WTC11 (cell line): ENCODE measurements at places on chromosomes 12 and 14. TPM values are rescaled to one million over a fixed set of nuclear protein-coding genes. Genes with fewer than 3 reads are reported as not detected.

DNA sequence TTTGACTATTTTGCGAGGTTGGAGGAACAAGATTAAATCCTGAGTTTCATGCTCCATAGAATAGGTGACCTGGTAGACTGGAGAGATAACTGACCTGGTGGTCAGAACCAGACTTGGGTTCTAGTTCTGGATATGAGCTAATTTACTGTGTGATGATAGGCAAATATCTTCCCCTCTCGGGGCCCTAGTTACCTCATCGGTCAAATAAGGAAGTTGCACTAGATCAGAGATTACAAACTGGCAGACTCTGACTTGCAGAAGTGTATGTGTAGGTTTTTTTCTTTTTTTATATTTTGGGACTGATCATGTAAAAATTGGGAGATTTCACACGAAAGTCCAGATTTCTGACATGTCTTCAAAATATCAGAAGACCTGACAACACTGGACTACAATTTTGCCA, 37.0 kb downstream of the RPH3A start:
- no peak for DNase-seq

- no peak for DNase-seq
These were observed 48.8 kb downstream of the SYNE2 start for GRCh38 chr14:63901434-63902085.

DNA sequence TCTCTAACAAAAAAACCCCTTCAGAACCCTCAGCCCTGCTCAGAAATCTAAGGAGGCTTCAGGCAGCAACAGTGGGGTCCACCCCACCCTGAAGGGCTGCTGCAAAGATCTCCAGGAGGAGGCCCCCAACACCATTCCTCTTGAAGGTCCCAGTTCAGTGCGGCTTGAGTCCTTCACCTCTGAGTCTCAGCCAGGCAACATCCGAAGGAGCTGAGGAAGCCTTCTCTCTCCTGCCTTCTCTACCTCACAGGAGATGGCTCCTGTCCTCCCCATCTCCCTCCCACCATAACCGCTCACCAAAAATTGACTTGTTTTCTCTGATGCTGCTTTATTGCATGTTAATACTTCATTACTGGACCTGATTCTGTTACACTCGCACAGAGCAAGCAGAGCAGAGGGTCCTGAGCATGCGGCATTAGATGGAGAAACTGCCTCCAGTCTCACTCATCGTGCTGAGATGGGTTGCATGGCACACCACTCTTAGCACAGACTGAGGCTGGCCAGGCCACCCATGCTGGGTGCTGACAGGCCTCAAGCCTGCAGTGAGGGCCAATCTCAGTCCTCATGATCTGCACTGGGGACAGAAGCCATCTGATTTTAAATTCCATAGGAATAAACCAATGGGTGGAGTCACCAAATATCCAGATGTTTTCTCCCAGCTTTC, 224.8 kb downstream of the CACNA1C start:
- no peak for DNase-seq

GRCh38 chr14:80049055-80049454, 162.2 kb downstream of the DIO2 start:
- no peak for DNase-seq

- DNase-seq, result no peak
These were observed 11.5 kb upstream of the KANSL2 start for GRCh38 chr12:48693572-48693971.

- DNase-seq, result peak; percentile 85
These were observed 718 bp downstream of the CCDC92 start for GRCh38 chr12:123971770-123972456.

DNA sequence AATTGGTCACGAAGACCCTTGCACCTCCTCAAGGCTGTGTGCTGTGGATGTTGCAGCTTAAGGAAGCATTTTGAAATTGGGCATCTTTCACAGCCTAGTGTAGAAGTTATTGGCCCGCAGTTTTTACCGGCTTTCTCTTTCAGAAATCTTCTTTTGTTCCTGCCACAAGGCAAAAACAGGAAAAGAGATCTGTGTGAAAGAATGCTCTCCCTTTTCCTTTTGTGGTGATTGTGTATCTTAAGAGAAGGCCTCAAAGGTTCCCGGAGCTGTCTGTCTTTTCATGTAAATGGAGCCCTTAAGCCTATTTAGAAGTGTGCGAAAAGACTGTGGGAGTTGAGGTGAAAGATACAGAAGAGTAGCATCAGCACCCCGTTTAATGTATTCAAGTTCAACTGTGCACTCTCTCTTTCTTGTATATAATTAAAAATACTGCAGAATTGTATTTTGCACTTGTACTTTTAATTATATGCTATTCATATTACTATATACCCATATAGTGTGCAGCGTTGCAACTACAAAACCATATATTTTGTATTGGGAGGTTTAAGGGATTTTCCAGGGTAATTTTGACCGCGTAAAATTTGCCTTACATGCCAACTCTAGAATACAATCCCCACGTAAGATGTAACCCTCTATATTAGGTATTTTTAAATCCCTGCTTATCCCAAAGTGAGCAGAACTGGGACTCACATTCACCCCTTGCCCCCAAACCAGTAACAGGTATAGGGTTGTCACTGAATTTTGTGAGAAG, 441.7 kb downstream of the RAD51B start:
- DNase-seq, result no peak

GRCh38 chr12:77166696-77167095, 101.3 kb upstream of the E2F7 start:
- no peak for DNase-seq

DNA sequence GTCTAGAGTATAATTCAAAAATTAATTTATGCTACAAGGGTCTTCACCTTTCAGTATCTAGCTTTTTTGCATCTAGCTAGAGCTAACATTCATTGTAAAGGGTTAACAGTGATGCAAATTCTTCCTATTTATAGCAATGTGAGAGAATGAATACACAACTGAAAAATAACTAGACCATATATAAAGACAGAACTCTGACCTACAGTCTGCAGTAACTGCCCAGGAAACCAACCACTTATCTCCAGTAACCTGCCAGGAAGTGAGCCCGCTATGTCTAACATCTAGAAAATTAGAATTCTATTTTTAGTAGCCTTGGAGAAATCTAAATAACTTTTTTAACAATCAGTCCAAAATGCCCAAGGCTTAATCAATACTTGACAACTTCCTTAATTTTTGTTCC, 1021.9 kb downstream of the LRFN5 start:
- no peak for DNase-seq

DNA sequence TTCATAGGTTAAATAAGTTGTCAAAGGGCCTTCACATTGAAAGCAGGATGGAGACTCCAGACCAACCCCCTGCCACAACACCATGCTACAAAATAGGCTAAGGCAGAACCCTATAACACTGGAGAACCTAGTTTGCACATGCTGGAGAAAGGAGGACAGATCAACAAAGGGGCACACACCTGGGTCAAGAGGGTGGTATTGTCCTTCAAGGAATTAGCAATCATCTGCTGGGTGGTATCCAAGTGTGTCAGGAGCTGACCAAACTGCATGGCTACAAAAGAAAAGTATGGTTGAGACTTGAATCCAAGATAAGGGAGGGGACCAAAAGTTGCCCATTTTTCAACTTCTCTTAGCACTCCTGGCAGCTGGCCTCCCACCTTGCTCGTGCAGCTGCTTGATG, 9.2 kb downstream of the MBD6 start:
- DNase-seq, result no peak

GRCh38 chr12:53481939-53482586, 17.2 kb downstream of the MAP3K12 start:
- peak; percentile 19 for DNase-seq

DNA sequence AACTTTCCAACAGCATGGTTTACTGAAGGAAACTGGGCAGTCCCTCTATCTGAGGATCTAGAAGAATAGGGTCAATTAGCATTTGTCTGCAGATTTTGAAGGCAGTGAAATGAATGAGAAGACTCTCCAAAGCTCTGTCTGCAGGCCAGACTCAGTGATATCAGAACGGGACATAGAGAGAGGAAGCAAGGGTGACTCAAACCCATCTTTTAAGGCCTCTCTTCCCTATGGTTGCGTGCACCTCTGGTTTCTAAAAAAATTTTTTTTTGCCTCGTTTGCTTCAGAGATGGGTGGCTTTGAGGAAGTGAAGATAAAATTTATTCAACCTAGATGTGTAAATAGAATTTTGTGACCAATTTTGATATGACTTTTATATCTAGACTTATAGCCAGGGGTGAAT, 71.9 kb upstream of the HOXC13 start:
- no peak for DNase-seq

- DNase-seq, result no peak
These were observed 479.7 kb upstream of the MGAT4C start for GRCh38 chr12:86735851-86736250.

GRCh38 chr12:27472604-27473003, 26.1 kb downstream of the SMCO2 start:
- no peak for DNase-seq

- DNase-seq, result no peak
These were observed 219.5 kb downstream of the BCL11B start for GRCh38 chr14:99052467-99052866.

GRCh38 chr14:38593476-38593875, 337.6 kb upstream of the CLEC14A start:
- no peak for DNase-seq

- DNase-seq, result no peak
These were observed 170.4 kb upstream of the HIF1A start for GRCh38 chr14:61524936-61525292.

DNA sequence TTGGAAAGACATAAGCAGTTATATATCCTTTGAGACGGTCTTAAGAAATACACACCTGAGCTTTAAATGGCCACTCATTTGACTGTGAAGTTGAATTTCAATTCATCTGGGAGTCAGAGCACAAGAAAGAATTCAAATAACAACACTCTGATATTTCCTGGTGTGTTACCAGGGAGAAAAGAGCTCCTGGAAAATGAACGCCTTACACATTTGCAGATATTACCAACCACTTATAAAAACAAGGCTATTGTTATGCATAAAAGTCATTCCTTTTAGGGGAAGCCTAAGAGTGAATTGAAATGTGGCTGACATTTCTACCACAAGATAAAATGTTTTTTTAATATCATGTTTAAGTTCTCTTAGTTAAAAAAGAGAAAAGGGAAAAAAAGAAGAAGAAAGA, 229.2 kb upstream of the PLEKHG7 start:
- no peak for DNase-seq

GRCh38 chr14:103319422-103319821, 14.6 kb upstream of the EIF5 start:
- DNase-seq, result no peak

- no peak for DNase-seq
These were observed 32.0 kb downstream of the LRIG3 start for GRCh38 chr12:58888131-58888783.

DNA sequence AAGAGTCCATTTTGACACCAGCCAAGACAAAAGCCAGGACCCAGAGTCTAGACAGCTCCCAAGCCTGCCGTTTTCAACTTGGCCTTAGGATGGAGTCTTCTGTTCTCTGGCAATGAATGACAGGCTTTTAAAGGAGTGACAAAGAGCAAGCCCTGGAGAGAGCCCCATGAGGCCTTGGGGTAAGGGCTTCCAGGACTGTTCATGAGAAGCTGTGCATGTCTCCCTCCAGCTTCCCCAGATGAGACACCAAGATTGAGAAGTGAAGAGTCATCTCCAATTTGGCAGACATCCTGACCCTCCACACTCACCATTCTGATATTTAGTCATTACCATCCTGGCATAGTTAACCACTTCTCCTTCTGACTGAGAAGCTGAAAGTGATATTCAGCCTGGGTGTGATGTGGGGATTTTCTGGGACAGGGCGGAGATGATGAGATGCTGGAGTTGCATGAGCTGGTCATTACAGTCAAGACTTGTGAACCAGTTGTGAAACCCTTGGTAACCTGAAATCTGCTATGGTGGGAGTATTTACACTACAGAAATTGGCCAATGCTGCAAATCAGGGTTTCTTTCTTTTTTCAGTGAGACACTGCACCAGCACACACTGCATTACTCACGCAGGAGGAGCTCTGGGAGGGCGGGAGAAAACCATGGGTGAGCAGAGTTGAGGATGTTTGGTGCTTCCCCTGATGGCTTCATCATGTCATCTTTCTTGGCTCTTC, 77.8 kb downstream of the VCPKMT start:
- DNase-seq, result no peak

DNA sequence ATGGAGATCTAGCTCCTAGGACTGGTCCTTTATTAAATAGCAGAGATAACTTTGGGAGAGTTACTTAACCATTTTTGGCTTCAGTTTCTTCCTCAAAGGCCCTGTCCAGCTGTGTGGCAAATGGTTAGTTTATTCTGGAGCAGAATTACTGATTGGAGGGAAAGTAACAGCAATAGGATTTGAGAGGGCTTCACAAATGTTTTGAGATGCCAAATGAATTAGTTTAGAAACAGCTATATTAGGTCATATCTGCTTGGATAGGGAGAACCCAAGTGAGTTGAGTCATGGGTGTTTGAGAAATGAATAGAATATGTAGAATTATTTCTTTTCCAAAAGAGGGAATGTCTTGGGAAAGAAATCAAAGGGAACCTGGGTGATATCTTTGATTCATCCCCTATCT, 17.5 kb downstream of the RASSF3 start:
- no peak for DNase-seq

DNA sequence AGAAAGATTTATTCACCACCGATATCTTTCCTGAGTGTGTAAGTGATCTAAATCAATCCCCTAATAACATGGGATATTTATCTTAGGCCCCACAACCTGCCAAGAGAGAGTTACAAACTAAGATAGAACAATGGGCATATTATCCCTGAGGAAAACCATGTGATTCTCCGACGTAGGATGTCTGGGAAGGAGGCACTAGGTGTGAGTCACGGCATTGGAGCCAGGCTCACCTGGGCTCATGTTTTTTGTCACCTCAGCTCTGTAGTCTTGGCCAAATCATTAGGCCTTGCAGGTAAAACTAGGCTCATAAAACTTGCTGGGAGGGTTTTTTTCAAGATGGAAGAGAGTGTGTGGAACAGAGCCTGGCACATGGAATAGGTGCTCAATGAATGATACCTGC, 129.7 kb upstream of the PLEKHG7 start:
- no peak for DNase-seq

DNA sequence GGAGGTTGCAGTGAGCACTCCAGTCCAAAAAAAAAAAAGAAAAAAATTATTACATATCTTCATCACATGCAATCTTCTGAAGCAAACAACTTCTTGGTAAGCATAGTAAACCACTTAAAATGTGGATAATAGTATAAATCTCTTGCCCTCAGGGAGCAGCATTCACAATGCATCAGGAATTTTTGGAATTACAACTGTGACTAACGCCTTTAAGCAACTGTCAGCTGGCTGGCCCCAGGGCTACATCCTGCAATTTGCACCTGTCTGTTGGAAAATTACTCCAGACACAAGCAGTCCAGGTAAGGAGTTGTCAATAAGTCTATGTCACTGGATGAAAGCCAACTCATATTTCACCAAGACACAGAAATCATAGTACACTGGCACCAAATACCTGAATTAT, 5.5 kb upstream of the SLC7A7 start:
- DNase-seq, result no peak

- no peak for DNase-seq
These were observed 160.7 kb upstream of the LRFN5 start for GRCh38 chr14:41446008-41446407.

GRCh38 chr12:41188058-41188840, at the start of gene PDZRN4:
PDZRN4 (plus strand) TSS chr12:41188320.
- DNase-seq, result peak; percentile 62

The KERA gene
- not detected in 3 replicates for total RNA-seq

The LALBA gene
- total RNA-seq, result not detected in 3 replicates

The MON2 gene
- total RNA-seq, result 25.8 to 30.9 TPM (median 30.8 TPM) in 3 replicates

The CMKLR1 gene
- 1.4 to 1.9 TPM (median 1.6 TPM) in 3 replicates for total RNA-seq

The ARHGAP9 gene
- total RNA-seq, result 3.6 to 3.9 TPM (median 3.8 TPM) in 3 replicates

The KRT77 gene
- not detected in 3 replicates for total RNA-seq

The TAS2R30 gene
- 1.2 to 1.7 TPM (median 1.4 TPM) in 3 replicates for total RNA-seq

The CLEC7A gene
- 0.09 to 0.92 TPM (median 0.48 TPM) in 3 replicates for total RNA-seq
